ENCODE measurements at places on chromosomes 1 and 21. TPM values are rescaled to one million over a fixed set of nuclear protein-coding genes. Genes with fewer than 3 reads are reported as not detected.

The ACBD3 gene
- 29.2 TPM for total RNA-seq

GRCh38 chr1:10835822-10836421 lies 39.5 kb upstream of the CASZ1 start:
- no peaks in the 10 kb centered on the region for H3K36me3 ChIP-seq
- H3K4me1 ChIP-seq: no peaks in the 10 kb centered on the region
- DNase-seq: peak; percentile 60
- H3K27me3 ChIP-seq: peaks cover 9% of the 10 kb centered on the region
- H3K4me3 ChIP-seq: no peak overlapping the region

- no peaks in the 10 kb centered on the region for H3K4me1 ChIP-seq
- no peak overlapping the region for H3K4me3 ChIP-seq
- H3K27ac ChIP-seq: no peak overlapping the region
- H3K27me3 ChIP-seq: no peaks in the 10 kb centered on the region
- DNase-seq: no peak
These were observed 4.5 kb downstream of the CCDC17 start for GRCh38 chr1:45619149-45619921.

The SYTL1 gene
- total RNA-seq: 0.22 TPM

The C1QB gene
- 554 TPM for total RNA-seq

The C4BPA gene
- total RNA-seq: not detected

DNA sequence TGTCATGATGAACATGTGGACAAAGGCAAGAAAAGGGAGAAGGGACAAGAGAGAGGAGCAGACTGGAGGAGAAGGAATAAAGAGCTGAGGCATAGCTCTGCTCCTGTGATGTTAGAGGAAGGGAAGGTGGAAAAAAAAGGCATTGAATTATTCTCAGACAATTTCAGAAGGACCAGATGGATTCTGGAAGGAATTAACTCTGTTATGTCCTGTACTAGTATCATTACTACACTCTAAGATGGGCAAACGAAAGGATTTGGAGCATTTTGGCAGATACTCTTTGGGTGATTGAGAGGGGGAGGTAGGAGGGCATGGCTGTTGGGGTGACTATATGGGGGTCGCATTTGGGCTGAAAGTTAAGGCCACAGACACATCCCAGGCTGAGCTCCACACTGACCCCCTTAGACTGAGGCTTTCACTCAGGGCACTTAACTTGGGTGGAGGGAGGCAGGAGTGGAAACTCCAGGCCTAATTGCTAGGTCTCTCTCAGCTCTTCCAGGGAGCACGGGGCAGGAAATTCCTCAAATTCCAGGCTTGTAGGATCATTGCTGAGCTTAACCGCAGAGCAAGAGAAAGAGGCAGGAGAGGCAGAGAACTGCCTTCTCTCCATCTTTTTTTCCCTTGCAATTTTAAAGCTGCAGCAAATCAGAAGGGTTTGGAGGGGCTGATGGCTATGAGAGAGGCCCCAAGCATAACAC lies 25.9 kb downstream of the KIRREL1 start:
- no peaks in the 10 kb centered on the region for H3K27me3 ChIP-seq
- H3K4me1 ChIP-seq: peaks cover 46% of the 10 kb centered on the region
- no peak overlapping the region for H3K4me3 ChIP-seq
- peak overlapping the region; percentile 44 for H3K27ac ChIP-seq

DNA sequence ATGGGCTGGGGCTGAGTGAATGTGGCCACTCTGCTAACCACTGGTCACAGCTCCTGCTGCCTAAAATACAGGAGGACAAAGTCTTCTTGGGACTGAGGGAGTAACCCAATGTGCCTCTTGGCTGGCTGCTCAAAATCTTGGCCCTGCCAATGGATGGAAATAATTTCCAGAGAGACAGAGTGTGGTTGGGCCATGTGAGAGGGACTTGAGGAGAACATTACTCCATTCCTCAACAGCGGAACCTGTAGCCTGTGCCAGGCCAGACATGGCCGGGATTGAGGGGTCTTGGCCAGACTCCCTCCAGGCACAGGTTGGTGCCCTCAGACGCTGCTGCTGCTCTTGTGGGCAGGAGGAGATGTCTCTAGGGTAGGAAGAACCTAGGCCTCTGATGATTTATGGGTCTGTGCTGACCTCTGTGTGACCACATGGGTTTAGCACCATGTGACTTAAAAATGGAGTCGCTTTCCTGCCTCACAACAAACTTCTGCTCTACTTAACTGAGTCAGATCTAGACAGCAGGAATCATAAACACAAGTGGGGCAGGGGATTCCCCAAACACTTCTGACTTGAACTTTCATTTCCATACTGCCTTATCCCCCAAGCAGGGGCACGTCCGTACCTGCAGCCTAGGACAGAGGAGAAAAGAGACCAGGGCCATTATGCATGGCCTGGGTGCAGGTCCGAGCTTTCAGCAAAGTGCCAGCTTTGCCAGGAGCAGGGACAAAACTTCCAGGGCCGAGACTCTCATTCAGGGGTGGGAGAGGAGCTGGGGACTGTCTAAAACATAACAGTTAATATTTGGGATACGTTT lies 79.2 kb downstream of the CD34 start:
- no peak for DNase-seq
- peak overlapping the region; percentile 65 for H3K27ac ChIP-seq
- H3K4me3 ChIP-seq: no peak overlapping the region
- H3K36me3 ChIP-seq: no peaks in the 10 kb centered on the region
- H3K27me3 ChIP-seq: no peaks in the 10 kb centered on the region

The ZBTB8B gene
- total RNA-seq: 0.15 TPM

DNA sequence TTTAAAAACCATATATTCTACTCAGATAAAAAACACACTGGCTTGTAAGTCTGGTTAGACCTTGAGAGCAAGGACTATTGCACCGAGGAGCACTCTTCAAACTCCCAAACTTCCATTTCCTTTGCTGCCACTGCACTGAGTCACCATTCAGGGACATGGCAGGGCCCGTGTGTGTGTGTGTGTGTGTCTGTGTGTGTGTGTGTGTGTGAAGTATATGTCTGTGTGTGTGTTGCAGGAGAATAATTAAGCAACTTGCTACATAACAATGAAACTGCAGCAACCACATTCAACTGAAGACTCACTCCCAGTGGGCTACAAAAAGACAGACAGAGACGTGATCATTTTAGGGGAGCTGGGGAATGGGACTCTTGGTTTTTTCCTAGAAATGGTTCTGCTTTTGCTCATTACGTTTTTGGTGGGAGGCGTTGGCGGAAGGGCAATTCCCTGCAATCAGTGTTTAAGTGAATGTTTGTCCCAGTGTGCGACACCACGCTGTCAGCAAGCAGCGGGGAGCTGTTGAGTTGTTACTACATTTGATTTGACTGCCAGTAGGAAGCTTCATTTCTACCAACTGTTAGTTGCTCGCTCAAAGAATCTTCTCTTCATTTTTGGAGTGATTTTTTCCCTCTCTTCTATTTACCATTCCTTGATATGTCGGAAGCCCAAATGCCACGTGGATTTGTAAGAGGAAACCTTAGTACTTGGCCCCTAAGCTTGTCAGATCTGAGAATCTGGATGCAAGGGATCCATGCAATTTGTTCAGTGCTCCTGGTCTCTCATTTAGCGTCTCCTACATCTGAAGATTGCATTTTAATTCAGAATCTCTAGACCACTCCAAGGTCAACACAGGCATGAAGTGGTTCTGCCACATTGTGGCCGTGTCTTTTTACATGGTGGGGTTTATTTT lies 36.1 kb downstream of the ESRRG start:
- H3K4me1 ChIP-seq: no peaks in the 10 kb centered on the region
- peak; percentile 88 for DNase-seq
- no peak overlapping the region for H3K4me3 ChIP-seq
- H3K27me3 ChIP-seq: no peaks in the 10 kb centered on the region
- H3K36me3 ChIP-seq: no peaks in the 10 kb centered on the region

The RSBN1 gene
- 16.4 TPM for total RNA-seq

GRCh38 chr1:116910379-116911187 lies 867 bp downstream of the PTGFRN start:
- H3K27me3 ChIP-seq: no peaks in the 10 kb centered on the region
- peaks cover 52% of the 10 kb centered on the region for H3K4me1 ChIP-seq
- DNase-seq: peak; percentile 46
- peak overlapping the region; percentile 90 for H3K27ac ChIP-seq

The KRTAP13-2 gene
- not detected for total RNA-seq

DNA sequence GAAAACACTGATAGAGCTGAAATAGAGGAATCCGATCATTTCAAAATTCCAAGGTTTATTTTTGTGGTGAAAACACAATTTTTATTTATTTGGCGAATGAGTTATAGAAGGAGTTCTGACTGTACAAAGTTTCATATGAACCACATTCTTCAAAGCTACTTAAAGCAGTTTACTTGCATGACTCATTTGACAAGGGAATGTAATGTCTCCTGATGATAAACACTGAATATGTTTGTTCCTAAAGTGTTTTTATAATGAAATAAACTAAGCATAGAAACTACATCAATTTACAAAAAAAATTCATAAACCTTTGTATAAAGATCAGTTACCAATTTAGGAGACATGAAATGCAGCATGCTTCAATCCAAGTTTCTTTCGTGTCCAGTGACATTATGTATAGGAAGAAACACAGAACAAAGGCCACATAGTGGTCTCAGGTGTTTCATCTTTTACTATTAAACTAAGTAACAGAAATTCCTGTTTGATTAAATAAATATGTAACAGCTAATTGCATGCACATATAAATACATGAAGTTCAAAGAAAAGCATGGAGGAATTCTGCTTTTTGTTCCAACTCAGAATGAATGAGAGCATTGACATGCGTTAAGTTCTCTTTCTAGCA lies 2.5 kb downstream of the PRKACB start:
- no peak for DNase-seq
- no peaks in the 10 kb centered on the region for H3K4me1 ChIP-seq
- H3K27me3 ChIP-seq: no peaks in the 10 kb centered on the region
- H3K36me3 ChIP-seq: no peaks in the 10 kb centered on the region
- H3K27ac ChIP-seq: no peak overlapping the region

DNA sequence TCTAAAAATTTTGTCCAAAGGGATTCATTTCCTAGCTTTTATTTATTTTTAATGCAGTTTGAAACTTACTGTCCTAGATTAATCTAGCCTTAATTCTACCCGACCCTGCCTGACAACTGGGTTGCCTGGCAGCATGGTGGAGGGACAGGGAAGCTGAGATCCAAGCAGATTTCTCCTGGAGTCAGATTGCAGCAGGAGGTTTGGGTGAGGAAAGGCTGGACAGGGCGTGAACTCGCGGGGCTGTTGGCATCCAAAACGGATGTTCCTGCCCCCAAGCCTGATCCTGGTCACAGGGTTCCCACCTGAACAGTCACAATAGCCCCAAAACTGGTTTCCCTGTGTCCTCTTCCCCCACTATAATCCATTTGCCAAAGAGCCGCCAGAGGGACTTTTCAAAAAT lies 23.2 kb downstream of the TCEA3 start:
- H3K4me1 ChIP-seq: peaks cover 52% of the 10 kb centered on the region
- no peaks in the 10 kb centered on the region for H3K36me3 ChIP-seq
- no peaks in the 10 kb centered on the region for H3K27me3 ChIP-seq
- no peak overlapping the region for H3K27ac ChIP-seq
- DNase-seq: no peak
- no peak overlapping the region for H3K4me3 ChIP-seq

GRCh38 chr1:19351873-19352272 lies 39.7 kb downstream of the SLC66A1 start:
- H3K4me1 ChIP-seq: no peaks in the 10 kb centered on the region
- H3K27ac ChIP-seq: no peak overlapping the region
- no peaks in the 10 kb centered on the region for H3K27me3 ChIP-seq
- peaks cover 74% of the 10 kb centered on the region for H3K36me3 ChIP-seq
- DNase-seq: no peak
- no peak overlapping the region for H3K4me3 ChIP-seq

The LAD1 gene
- not detected for total RNA-seq

- H3K27me3 ChIP-seq: peaks cover 3% of the 10 kb centered on the region
- no peak overlapping the region for H3K27ac ChIP-seq
- H3K4me3 ChIP-seq: no peak overlapping the region
- peaks cover 8% of the 10 kb centered on the region for H3K4me1 ChIP-seq
- DNase-seq: no peak
- H3K36me3 ChIP-seq: no peaks in the 10 kb centered on the region
These were observed 2.7 kb downstream of the PTGFR start for GRCh38 chr1:78493451-78493850.

DNA sequence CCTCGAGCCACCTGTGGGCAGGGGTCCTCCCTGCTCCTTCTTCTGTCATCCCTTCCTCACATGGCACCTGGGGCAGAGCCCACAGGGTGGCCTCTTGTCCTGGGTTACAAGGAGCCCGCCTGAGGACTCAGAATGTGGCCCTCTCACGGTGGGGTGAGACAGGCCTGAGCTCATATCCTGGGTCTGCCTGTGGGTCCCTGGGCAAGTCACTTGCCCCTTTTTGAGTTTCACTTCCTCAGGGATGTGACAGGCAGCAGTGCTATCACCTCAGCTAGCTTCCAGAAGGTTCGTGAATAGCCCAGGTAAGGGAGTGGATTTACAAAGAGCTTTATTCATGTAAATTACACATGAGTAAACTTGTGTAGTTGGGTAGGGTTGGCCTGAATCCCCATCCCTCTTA lies 33.5 kb downstream of the HTR6 start:
- no peaks in the 10 kb centered on the region for H3K4me1 ChIP-seq
- H3K36me3 ChIP-seq: no peaks in the 10 kb centered on the region
